HFFc6 (cell line): ENCODE measurements at places on chromosomes 1 and 21. TPM values are rescaled to one million over a fixed set of nuclear protein-coding genes. Genes with fewer than 3 reads are reported as not detected.

The PLA2G4A gene
- 0.24 to 1.4 TPM (median 0.90 TPM) in 3 replicates for total RNA-seq

The FCGR1A gene
- total RNA-seq, result not detected in 3 replicates

DNA sequence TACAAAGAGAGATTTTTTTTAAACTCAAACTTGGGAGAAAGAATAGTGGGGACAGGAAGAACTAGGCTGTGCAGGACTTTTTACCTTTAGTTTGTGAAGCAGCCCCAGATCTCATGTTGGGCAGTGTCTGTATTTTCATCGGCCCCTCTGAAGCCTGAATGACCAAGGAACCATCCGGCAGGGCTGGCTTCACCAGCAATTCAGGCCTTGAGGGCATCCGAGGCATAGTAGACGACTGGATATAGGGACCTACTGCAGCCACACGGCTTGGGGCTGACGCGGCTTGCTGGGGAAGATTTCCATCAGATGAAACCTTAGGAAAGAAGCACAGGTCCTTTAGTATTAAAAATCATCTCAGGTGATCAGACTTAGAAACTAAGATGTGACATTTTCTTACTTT, 43.7 kb downstream of the TP53BP2 start:
- no peak overlapping the region for H3K27ac ChIP-seq
- H3K4me3 ChIP-seq, result no peak overlapping the region
- H3K27me3 ChIP-seq, result no peaks in the 10 kb centered on the region
- H3K36me3 ChIP-seq, result peaks cover 40% of the 10 kb centered on the region
- no peak for DNase-seq

The ZBTB8B gene
- not detected in 3 replicates for total RNA-seq

The LYPD8 gene
- total RNA-seq, result 0.14 to 0.24 TPM (median 0.22 TPM) in 3 replicates

DNA sequence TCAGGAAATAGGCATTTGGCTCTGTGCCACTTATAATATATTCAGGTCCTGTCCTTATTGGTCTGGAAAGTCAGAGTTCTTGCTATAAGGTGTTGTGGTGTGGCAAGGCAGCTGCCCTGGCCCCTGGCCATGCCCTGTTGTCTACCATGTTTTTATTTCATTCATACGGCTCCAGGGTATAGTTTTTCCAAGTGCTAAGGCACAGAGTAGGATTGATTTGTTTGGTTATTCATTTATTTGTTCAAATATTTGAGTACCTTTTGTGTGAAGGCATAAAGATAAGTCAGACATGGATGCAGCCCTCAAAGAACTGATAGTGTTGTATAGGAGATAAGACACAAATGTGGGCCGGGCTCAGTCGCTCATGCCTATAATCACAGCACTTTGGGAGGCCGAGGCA, 10.1 kb downstream of the ZBTB8B start:
- H3K27me3 ChIP-seq, result peaks cover 29% of the 10 kb centered on the region
- H3K36me3 ChIP-seq, result no peaks in the 10 kb centered on the region
- no peak overlapping the region for H3K4me3 ChIP-seq
- no peak overlapping the region for H3K27ac ChIP-seq
- no peaks in the 10 kb centered on the region for H3K4me1 ChIP-seq

The HSF2BP gene
- 0.58 to 0.90 TPM (median 0.80 TPM) in 3 replicates for total RNA-seq

- no peak for DNase-seq
- no peaks in the 10 kb centered on the region for H3K36me3 ChIP-seq
- H3K27ac ChIP-seq, result no peak overlapping the region
- H3K27me3 ChIP-seq, result no peaks in the 10 kb centered on the region; the same call in 1 of the 2 replicates
- H3K4me3 ChIP-seq, result no peak overlapping the region
Observed at GRCh38 chr1:27237112-27237511, 2.7 kb downstream of the WDTC1 start.

DNA sequence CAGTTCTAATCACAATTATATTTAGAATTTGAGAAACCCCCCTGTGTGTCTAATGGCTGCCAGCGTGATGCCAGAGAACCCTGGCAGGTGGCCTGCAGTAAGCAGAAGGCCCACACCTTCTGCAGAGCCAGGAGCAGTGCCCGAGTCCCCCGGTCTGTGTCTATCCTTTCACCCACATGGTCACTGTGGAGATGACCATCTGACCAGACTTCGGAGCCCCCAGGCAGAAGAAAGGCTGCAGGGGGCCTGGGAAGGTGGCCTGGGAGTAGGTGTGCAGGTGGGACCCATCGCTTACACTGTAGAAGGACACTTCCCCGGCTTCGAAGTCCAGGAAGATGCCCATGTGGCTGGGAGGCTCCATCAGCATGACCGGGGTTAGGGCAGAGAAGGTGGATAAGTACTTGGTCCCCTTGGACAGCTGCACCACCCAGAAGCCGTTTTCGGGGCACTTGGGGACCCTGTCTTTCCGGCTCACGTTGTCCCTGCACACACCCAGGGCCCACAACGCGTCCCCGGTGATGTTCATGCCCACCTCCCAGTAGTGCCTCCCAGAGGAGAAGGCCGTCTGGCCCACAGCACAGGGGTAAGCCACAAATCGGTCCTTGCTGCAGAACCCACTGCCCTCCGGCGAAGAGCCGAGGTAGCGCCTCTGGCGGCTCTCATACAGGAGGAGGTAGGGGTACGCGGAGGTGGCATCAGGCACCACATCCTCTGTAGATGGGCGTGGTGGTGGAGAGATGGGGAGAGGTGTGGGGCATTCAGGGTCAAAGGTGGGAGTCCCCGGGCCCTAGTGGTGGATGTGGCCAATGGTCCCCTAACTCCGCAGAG, 1.6 kb upstream of the TRIM11 start:
- no peak for DNase-seq
- peaks cover 12% of the 10 kb centered on the region; the same call in 1 of the 2 replicates for H3K36me3 ChIP-seq
- peaks cover 28% of the 10 kb centered on the region for H3K4me1 ChIP-seq

- no peak overlapping the region for H3K4me3 ChIP-seq
- DNase-seq, result no peak
- H3K27ac ChIP-seq, result no peak overlapping the region
- H3K36me3 ChIP-seq, result no peaks in the 10 kb centered on the region
Observed at GRCh38 chr21:31132574-31133242, 94.4 kb upstream of the KRTAP19-8 start.

The NEK7 gene
- 452 and 657 TPM in 2 replicates for total RNA-seq

GRCh38 chr1:39829791-39830533, 41.3 kb upstream of the BMP8B start:
- H3K4me3 ChIP-seq, result peak overlapping the region; percentile 70
- no peaks in the 10 kb centered on the region for H3K36me3 ChIP-seq
- peak overlapping the region; percentile 79 for H3K27ac ChIP-seq
- H3K4me1 ChIP-seq, result peaks cover 44% of the 10 kb centered on the region
- peak; percentile 77 for DNase-seq
